ENCODE measurements at places on chromosomes 2 and 18.
A peak's percentile ranks its signal among the peaks of the same experiment; 100 is the strongest.

DNA sequence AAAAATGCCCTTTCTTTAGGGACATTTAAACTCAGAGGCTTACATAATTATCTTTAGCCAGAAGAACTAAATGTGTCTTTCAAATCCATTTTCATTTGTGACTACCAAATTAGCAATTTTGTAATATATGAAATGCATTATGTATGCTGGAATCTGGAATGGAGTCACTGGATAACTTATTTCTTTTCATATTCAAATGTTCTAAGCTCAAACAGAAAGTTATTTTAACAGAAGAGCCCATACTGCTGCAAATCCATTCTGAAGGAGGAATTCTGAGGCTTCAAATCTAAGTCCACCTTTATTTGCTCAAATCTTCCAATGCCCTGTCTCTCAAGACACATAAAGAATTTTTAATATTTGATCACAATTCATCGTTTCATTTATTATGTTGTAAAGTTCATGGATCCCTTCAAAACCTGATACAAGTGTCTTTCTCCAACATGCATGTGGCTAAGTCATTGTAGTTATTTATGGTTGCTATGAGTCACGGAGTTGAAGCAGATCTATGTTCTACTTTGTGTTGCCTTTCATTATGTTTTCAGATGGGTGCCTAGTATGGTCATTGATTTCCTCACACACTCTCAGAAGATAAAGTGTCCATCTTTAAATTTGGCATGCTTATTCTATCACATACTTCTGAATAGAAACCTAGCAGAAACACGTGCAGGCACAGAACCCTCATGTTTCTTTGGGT is 214.8 kb upstream of the GCFC2 start:
- no peak for DNase-seq

- DNase-seq: peak; percentile 91
These were observed at the start of gene TMEFF2 for GRCh38 chr2:192194866-192195547. TSS of gene TMEFF2 (minus strand) at chr2:192194933. CDS start at chr2:192194524, 409 bp downstream.

DNA sequence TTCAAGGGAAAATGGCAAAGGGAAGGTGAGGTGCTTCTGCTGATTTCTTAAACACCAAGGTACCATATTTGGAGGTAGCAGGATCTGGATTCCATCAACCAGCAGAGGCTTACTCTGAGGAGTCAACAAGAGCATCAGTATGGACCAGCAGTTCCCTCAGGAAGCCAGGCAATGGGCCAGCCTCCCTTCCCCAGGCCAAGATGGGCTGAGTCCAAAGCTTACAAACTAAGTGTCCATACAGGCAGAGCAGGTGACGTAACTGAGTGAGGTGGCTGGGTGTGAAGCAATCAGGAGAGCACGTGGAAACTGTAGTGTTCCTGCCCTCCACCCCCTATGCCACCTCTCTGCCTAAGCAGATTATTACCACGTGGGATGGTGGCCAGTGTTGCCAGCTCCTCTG is 134.2 kb upstream of the HNRNPA3 start:
- peak; percentile 30 for DNase-seq

DNA sequence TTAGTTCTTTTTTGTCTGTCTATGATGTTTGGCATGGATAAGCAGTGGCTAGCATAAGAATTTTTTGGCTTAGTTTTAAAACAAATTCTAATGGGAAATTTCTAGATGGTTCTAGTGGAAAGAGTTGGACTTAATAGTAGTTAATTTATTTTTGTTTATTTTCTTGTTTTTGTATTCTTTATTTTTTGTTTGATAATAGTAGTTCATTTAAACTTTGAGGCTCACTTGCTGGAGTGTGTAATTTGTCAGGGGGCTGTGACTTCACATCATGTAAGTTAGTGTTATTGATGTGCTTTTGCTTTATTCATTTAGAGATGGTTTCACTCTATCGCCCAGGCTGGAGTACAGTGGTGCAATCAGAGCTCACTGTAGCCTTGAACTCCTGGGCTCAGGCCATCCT is 43.7 kb upstream of the KLF11 start:
- DNase-seq: no peak

- DNase-seq: no peak
These were observed 22.9 kb upstream of the ASB1 start for GRCh38 chr2:238403632-238404405.

DNA sequence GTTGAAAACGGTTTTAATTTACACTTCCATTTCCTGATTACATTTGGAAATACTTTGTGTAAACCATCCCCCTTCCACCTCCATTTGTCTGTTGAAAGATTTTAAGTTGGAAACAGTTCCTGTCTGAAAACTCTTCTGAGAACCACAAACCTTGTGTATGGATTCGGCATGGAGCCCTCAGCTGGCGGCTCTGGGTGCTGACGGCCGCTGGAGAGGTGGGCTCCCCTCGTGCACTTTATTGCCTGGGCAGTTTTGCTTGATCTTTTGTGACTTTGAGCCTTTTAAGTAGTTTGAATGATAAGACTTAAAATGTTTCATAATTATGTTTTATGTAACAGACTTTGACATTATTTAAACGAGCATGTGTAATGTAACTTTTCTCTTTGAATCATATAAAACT is 11.1 kb downstream of the KLF11 start:
- no peak for DNase-seq

DNA sequence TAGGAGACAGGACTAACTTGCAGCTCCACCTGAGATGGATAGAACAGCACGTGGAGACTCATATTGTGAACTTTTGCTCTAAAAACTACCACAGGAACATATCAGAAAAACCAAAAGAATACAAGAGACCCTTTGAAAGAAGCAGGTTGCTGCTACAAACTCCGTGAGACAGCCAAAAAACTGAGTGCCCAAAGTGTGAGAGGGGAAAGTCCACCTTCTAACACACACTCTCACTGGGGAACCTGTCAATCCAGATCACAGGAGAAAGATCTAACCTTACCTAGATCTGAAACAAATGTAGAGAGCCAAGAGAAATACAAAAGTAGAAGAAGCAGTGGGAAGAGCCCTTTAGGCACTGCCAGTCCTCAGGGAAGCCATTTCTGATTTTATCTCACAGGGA is 46.3 kb upstream of the SPOPL start:
- no peak for DNase-seq

GRCh38 chr2:18833941-18834340 is 244.6 kb upstream of the NT5C1B start:
- DNase-seq: no peak

DNA sequence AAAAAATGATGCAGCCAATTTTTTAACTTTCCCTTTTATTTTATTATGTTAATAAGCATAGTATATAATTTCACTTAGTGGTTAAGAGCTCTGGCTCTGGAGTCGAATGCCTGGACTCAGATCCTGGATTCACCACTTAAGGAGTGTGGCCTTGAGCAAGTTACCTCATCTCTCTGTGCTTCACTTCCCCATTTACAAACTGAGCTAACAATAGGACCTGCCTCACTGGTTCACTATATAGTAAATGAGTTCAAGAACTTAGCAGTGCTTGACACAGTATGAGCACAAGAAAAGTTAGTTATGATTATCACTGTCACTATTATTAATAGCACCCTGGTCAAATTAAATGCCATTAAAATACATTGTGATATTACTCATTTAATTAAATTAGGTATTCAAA is 30.6 kb downstream of the SCN3A start:
- DNase-seq: no peak

GRCh38 chr2:44104855-44105271 is 63.8 kb upstream of the PPM1B start:
- no peak for DNase-seq

- no peak for DNase-seq
These were observed 124.2 kb downstream of the NFATC1 start for GRCh38 chr18:79519751-79520477.

- DNase-seq: no peak
These were observed 492.3 kb upstream of the ZEB2 start for GRCh38 chr2:145012214-145012670.

DNA sequence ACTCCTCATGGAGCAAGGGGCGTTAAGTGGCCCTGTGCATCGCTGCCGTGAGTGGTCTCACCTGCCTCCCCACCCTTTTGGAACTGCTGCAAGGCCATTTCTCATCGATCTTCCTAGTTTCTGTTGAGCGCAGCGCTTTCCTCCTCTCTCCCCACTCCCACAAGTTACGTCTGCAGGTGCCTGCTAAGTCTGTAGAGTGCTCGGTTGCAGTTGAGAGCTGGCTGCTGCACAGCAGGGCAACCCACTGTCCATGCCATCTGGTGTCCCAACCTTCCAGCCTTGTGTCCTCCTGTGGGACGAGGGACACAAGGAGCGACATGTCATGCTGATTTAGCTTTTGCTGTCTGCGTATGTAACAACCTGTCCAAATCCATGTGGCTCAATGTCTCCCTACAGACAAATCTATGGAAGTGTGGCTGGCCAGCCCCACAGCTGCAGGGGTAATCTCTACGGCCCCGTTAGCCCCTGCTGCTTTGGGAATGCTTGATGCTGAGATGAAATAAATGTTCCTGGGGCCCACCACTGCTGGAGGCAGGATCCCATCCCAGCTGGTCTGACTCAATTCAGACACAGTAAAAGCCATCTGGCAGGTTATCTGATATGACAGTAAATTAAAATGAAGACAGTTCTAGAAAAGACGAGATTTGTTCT is 68.1 kb upstream of the TCF7L1 start:
- no peak for DNase-seq

DNA sequence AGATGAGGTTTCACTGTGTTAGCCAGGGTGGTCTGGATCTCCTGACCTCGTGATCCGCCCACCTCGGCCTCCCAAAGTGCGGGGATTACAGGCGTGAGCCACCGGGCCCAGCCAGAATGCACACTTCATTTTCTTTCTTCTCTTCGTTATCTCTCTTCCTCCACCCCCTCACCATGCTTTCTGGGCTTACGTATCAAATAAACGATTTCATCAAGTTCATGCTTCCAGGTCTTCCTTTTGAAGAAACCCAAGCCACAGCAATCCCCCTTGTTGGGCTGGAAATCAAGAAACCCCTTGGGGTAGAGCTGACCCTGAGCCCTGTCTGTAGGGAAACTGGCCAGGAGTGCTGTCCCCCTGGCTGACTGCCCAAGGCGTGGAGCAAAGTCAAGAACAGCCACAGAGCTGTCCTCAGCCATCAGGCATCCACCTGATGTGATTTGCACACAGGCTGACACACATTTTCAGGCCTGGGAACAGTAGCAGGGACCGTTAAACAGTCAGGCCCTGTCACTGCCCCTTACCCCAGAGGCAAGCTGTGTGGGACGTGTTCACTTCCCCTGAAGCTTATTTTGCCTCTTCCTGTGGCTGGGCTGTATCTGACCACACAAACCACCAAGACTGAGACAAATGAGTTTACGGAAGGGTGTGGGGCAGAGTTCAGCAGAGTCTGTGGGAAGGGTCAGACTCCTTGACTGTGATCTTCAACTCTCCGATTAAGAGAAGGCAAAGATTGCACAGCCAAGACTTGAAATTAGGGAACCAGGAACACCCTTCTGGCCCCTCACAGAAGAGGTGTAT is 15.1 kb upstream of the NMUR1 start:
- no peak for DNase-seq

DNA sequence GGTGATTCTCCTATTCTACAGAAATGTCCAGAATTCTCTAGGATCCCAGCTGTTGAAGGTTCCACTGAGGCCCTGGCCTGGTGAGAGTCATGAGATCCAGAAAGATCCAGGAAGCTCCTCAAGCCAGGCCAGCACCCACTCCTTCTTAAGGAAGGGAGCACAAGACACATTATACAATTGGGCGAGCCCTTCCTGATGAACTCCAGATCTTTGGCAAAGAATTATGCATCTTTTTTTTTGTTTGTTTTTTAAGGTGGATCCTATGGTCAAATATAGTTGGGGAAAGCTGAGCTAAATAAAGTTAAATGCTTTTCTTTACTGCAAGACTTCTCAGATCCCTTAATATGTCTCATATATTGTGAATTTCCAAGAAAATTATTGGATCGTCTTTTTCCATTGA is 37.0 kb upstream of the LOXHD1 start:
- DNase-seq: no peak

GRCh38 chr18:33584548-33585430 is 6.8 kb downstream of the ASXL3 start:
- no peak for DNase-seq

DNA sequence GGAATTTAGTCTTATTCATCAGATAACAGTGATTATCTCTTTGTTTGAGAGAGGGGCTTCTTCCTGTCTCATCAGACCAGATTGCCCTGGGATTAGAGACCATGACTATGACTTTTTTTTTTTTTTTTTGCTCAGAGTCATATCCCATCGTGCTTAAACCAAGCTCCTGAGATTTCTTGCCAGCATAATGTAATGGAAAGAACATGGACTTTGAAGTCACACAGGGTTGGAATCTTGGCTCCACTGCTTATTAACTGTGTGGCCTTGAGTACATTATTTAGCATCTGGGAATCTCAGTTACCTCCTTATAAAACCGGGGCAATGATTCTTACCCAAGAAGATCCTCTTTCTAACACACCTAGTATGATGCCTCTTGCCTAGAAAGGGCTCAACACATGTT is 268.3 kb downstream of the DYSF start:
- peak; percentile 52 for DNase-seq

DNA sequence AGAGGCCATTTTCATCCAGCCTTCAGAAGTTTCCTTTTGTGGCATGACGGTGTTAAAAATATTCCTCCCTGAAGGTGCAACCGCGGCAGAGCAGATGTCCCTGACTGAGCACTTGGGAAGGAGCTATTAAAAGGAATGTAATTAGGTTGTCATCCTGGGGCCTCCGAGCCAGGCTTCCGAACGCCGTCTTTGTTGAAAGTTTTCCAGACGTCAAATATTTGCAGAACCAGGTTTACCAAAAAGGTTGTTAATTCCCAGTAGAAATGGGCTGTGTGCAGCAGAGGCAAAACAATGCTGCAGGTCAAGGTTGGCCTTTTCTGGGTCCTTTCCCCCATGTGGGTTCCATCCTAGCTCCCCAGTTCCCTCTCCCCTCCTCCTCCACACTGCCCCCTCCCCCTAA is 110.0 kb upstream of the STPG4 start:
- no peak for DNase-seq

DNA sequence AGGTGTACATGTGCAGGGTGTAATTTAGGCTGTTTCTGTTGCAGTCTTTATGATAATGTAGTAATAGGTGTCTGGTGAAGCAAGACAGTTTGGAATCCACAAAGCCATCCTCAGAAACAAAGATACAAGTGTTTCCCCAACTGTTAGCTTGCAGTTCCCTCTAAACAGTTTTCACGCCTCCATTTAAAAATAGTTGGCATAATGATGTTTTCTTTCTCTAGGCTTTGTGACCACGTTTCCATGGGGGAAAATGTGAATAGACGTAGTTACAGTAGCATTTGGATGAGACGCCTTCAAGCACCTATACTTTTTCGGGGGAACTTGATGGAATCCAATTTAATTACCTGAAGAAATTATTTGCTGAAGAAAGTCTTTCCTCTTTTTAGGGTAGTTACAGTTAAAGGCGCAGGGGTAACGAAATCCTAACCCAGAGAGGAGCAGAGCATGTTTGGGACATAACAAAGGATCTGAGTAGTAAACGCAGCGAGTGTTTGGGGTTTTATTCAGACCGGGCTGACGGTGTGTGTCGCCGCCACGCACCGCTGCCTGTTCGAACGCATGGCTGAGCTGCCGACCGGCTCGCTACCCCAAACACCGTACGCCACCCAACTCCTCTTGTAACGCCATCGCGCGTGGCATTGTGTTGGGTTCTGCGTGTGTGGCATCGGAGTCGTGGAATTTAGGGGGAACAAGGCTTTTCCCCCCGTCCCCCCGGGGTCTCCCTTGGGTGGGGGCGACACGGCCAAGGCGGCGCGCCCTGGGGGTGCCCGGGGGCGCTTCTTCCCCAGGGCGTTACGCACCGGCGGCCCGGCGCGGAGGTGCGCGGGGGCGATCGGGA is 681 bp upstream of the NRP2 start:
- no peak for DNase-seq

GRCh38 chr2:120620025-120620793 is 115.5 kb upstream of the GLI2 start:
- DNase-seq: no peak
